NCI-H187 (cell line): ENCODE measurements at places on chromosomes 4 and X.

DNA sequence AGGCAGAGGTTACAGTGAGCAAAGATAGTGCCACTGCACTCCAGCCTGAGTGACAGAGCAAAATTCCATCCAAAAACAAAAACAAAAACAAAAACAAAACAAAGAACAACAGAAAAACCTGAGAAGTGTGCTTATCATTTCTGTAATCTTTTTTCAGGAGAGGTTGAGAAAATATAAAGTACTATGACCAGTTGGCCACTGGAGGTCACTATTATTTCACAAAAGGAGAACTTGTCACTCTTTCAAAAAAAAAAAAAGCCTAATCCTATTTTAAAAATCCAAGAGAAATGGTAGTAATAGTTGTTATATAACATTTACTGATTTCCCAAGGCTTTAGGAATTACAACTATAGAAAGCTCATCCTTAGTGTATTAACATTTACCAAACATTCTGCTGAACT, 24.9 kb upstream of the RNF150 start:
- peak; percentile 0 for DNase-seq

GRCh38 chr4:113682730-113683537, 78.6 kb downstream of the CAMK2D start:
- no peak for DNase-seq

GRCh38 chr4:33715841-33716395, 2528.4 kb downstream of the ARAP2 start:
- no peak for DNase-seq

DNA sequence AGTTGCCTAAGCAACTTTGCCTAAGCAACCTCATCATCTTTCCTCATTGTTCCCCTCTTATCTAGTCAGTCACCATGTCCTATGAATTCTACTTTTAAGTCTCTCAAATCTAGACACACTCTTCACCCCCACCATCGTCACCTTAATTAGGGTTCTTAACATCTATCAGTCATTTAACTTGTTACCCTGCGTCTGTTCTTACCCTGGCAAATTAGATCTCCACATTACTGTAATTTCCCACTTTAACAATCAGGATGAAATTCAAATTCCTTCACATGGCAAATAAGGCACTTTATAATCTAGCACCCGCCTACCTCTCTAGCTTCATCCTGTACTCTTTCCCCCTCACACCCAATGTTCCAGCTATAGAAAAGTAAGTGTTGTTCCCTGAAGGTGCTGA, 221.2 kb downstream of the GRIA3 start:
- DNase-seq, result no peak

- DNase-seq, result no peak
These were observed 2131.7 kb downstream of the ARAP2 start for GRCh38 chr4:34112573-34112972.
